ENCODE measurements at places on chromosomes 5 and 9.

GRCh38 chr9:7298123-7298522, 501.5 kb downstream of the DMAC1 start:
- no peak for DNase-seq

GRCh38 chr9:136907011-136907914, 20.9 kb downstream of the TRAF2 start:
- no peak for DNase-seq

DNA sequence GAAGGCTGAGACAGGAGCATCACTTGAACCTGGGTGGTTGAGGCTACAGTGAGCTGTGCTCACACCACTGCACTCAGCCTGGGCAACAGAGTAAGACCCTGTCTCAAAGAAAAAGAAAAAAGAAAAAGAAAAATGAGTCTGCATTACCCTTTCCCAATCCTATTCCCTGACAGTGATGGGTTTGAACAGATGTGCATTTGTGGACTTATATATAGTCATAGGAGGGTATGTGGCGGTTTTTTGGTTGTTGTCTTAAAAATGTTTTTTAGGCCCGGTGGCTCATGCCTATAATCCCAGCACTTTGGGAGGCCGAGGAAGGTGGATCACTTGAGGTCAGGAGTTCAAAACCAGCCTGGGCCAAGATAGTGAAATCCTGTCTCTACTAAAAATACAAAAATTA, 13.4 kb downstream of the HDHD3 start:
- DNase-seq, result no peak

DNA sequence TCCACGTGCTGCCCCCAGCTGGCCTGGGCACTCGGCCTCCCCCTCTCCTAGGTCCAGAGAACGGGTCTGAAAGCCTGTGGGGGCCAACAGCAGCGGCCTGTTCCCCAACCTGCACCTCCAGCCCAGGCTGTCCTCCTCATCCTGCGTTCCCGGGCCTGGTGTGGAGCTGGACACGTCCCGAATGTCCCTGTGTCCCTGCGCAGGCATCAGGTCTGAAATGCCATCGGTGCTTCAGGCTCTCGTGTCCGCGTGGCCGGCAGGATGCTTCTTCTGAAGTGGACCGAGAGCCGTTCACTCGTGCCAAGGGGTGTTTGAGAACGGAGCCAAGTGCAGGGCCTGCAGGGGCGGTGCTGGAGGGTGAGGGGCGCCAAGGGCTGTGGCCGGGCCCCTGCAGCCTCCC, 24.7 kb upstream of the UBAC1 start:
- no peak for DNase-seq

- no peak for DNase-seq
Observed at GRCh38 chr5:10173716-10174115, 76.0 kb downstream of the ATPSCKMT start.

DNA sequence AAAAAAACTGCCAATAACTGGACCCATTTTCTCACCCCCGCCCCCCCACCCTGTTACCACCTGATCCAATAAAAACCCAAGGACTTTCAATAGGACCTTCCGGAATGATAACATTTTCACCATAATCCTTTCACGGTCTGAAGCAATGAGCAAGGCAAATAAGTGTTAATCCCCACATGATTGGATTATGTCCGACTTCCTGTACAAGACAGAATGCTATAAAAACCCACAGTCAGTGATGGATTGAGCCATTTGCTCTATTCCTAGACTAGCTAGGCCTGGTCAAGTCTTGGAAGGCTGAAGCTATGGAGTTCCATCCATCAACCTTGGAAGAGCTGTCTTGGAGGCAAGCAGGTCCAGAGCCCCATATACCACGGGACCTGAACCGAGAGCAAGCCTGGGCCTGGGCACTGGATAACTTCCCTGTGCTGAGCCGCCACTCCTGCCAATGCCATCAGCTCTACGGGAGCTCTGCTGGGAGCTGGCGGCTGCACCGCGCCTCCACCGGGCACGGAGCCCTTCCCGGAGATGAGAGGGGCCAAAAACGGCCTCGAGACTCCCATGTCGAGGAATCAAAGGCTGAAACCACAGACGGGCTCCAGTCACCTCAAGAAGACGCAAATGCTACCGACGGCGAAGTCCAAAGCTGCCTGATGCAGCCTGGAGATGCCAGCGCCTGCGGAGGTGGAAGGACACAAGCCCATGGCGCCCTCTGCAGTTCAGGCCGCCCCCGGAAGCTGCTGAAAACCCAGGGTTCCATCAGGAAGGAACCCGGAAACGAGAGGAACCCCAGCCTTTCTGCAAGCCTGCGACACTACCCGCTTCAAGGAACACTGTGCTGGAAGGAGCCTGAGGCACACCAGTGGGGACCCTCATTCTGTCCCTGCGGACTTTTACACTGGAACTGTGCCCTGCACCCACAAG, 69.2 kb downstream of the ANXA2R start:
- peak; percentile 67 for DNase-seq

DNA sequence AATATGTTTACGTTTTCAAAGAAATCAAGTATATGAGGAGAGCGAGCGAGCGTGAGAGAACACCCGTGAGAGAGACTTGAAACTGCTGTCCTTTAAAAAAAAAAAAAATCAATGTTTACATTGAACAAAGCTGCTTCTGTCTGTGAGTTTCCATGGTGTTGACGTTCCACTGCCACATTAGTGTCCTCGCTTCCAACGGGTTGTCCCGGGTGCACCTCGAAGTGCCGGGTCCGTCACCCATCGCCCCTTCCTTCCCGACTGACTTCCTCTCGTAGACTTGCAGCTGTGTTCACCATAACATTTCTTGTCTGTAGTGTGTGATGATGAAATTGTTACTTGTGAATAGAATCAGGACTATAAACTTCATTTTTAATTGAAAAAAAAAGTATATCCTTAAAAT, 97.0 kb downstream of the PDE6A start:
- DNase-seq, result no peak

DNA sequence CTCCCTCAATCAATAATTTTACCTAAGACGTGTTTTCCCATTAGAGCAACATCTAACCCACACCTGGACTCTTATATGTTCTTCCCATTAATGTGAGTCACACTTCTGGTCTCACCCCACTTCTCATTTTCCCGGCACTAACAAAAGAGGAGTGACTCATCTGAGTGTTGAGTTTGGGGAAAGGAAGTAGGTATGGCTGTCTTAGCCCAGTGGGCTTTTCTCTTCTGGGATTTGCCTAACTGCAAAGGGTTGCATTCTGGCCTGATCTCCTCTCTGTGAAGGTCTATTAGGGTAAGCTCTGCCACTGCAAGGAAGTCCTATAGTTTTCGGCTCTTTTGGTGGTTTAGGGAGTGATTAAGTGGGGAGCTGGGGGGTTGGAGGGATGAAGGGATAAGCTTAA, 195.6 kb downstream of the KIAA0825 start:
- DNase-seq, result peak; percentile 1

- peak; percentile 74 for DNase-seq
Observed at GRCh38 chr5:132437604-132438266, 52.8 kb downstream of the IRF1 start.

DNA sequence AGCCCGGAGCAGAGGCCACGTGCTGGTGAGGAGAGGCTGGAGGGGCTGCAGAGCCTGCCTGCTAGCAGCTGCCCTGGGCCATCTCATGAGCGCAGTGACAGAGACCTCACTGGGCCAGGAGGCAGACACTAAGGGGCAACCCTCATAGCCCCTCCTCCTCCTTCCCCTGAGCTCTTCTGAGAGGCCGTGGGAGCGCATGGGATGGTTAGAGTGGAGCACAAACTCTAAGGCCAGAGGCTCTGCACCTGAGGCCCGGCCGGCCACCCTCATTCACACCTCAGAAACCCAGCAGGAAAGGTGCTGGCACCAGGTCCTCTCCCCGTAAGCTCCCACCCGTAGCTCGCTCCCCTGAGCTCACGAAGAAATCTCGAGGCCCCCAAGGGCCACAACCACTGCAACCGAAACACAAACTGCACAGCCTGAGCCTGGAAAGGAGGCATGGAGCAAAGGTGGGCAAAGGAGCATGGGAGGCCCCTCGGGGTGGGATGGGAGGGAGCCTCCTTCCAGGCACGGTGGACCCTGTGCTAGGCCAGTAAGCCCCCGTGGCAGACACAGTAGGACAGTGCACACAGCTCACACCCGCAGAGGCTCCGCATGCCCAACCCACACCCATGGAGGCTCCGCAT, 17.7 kb downstream of the CAMSAP1 start:
- DNase-seq, result peak; percentile 68

GRCh38 chr5:5278815-5279381, 138.8 kb downstream of the ADAMTS16 start:
- DNase-seq, result no peak

- no peak for DNase-seq
Observed at GRCh38 chr9:88536951-88537760, 2.2 kb downstream of the NXNL2 start.

GRCh38 chr9:4507306-4508130, 17.2 kb downstream of the SLC1A1 start:
- no peak for DNase-seq

DNA sequence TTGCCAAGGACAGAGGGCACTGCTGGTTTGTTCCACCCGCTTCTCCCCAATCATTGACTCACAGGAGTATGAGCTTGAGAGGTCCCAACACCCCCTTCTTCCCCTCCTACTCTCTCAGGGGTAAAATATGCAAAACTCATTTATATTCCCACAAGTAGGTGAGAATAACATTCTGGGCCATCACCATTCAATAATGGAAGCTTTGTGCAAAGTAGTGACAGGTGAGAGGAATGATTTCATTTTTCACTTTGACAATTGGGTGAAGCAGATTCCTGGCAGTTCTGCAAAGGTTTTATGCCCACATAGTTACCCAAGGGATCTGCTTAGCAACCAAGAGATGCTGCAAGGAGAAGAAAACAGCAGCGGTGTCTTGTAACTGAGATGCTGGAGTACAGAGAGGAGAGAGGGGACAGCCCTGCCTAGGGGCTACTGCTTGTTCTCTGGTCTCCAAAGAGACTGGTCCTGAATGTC, 137.6 kb downstream of the CMYA5 start:
- DNase-seq, result no peak

DNA sequence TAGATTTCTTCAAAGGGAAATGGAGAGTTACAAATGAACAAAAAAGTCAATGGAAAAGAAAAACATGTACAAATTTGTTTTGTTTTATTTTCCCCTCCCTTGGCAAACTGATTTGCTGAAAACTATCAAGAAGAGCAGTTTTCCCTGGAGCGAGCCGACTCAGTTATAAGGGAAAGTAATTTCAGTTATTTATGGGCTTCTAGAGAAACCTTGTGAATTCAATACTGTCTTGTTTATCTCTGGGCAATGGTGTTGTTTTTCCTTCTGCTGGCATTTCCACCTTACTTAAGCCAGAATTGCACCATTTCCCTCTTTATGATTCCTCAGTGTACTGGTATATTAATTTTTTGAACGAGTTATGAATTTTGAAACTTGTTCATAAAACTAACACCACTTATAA, 1163.6 kb downstream of the CDH12 start:
- DNase-seq, result no peak

GRCh38 chr9:110769667-110770066, 101.1 kb downstream of the MUSK start:
- DNase-seq, result no peak

DNA sequence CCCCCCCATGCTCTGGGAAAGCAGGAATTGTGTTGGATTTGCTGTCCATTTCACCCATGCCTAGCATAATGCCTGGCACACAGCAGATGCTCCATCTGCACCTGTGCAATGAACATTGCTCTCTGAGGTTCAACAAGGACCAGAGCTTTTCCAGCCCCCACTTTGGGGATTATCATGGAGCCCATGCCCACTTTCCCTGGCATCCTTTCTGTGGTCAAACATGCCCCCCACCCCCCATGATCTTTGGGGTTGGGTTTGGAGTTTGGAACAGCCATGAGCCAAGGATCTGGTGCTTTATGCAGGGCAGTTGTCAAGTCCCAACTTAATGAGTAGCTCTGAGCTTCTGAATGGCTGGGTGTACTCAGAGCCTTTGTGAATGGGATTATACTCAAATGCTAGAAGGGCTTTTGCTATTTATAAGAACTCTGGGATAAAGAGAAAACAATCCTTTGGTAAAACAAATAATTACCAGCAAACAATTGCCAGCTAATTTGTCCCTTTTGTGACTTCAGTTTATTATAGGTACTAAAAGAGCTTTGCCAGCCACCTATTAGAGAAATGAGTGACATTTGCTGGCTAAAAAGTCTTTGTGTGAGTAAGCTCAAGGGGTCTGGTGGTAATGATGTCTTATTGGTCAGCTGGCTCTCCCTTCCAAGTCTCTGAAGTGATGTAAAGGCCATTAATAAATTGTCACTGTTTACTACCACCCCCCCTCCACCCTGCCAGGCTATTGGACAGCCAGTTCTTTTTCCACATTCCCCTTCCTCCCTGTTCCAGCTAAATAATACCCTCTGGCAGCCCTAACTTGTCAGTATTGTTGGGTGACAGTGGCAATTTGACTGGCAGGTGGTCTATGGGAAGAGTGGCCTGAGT, 182.3 kb downstream of the MACROH2A1 start:
- no peak for DNase-seq

DNA sequence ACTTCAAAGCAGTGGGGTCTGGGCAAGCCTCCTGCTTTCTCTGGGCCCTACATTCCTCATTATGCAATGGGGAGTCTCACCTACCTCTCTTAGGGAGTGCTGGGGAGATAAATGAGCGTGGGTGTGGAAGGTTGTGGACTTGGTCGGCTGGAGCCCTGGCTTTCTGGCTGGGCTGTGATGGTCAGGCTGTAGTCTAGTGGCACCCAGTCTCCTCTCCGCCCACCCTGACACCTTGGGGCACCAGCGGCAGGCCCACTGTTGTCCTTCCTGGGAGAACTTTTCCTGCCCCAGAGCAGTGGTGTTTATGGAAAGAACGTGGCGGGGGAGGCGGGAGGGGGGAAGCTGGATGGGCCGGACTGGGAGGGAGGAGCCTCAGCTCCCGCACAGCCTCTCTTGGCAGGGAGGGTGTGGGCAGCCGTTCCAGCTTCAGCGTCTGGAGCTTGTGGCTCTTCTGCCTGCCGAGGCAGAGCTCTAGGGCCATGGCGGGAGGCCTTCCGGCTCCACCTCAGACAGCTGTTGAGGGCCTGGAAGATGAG, 4.1 kb downstream of the PTGS1 start:
- peak; percentile 88 for DNase-seq

GRCh38 chr9:89508951-89509615, 11.2 kb upstream of the SEMA4D start:
- no peak for DNase-seq

DNA sequence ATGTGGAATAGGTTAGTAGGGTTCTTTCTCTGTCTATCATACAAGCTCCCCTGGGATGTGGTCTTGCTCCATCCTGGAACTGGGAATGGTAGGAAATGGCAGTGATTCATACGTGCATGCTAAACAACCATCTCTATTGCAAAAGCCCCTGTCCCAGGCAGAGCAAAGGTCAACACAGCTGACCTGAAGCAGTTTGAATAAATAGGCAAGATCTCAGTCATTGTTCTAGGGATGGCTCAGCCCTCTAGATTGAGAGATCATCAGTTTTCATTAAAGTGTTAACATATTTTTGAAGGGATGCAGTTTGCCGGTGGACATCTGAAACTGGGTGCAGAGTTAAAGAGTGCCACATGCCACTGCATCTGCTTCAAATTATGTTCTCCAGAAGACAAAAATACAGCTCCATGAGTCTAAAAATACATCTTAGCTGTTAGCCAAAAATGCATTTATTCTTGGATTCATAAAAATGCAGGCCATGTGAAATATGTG, 224.1 kb downstream of the ESM1 start:
- no peak for DNase-seq

- no peak for DNase-seq
Observed at GRCh38 chr5:173094012-173094661, 38.0 kb downstream of the CREBRF start.
